ENCODE measurements at places on chromosomes 11 and 22. TPM values are rescaled to one million over a fixed set of nuclear protein-coding genes. Genes with fewer than 3 reads are reported as not detected.

- no peak for DNase-seq
These were observed 134.6 kb downstream of the CHST1 start for GRCh38 chr11:45530776-45531175.

GRCh38 chr11:128828350-128828749 is 38.7 kb downstream of the KCNJ1 start:
- DNase-seq, result no peak

DNA sequence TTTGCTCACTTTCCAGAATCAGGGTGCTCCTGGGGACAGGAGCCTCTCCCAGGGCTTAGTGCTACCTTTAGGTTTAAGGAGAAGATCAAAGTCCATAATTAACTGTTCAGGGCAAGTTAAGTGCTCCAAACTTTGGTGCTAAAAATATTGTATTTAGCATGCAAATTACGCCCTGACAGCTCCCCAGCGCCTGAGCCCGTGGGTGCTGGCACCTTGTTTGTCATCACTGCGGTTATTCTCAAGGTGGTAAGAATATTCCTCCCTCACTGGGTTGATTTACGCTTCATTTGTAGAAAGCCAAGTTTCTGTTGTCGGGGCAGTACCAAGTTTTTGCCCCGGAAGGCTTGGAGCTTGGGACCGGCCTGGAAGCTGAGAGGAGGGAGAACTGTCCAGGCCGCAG is 21.3 kb downstream of the ANKK1 start:
- no peak for DNase-seq

DNA sequence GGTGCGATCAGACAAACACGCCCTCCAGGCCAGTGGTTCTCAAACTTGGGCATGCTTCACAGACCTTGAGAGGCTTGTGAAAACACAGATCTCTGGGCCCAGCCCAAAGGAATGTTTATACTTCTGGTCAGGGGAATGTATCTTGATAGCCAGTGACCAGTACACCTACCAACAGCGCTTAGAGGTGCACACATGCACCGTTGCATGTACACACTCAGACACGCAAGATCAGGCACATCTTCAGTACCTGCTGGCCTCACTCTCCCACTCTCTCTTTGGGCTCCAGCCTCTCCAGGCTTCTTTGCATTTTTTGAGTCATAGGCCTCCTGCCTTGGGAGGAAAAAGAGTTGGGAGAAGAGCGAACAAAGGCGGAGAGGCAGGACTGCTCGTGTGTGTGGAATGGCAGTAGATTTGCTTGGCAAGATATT is 11.7 kb upstream of the FXYD6 start:
- no peak for DNase-seq

DNA sequence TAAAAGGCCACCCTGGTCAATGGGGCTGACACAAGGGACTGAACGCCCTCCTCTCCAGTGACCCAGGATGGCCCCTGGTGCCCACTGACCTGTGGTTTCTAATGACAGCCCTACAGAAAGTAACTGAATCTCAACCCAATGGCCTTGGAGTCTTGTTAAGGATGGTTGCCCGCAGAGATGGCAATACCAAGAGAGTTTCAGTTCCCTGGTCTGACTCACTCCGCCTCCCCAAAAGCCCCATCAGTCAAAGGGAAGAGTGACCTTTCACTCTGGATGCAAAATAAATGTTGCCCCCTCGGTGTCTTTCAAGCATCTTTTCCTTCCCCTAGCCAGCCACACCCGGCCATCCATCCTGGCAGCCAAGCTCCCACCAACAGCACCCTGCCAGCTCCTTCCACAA is 57.7 kb upstream of the ISX start:
- no peak for DNase-seq

- no peak for DNase-seq
These were observed 27.0 kb upstream of the SLC5A1 start for GRCh38 chr22:32016081-32016480.

DNA sequence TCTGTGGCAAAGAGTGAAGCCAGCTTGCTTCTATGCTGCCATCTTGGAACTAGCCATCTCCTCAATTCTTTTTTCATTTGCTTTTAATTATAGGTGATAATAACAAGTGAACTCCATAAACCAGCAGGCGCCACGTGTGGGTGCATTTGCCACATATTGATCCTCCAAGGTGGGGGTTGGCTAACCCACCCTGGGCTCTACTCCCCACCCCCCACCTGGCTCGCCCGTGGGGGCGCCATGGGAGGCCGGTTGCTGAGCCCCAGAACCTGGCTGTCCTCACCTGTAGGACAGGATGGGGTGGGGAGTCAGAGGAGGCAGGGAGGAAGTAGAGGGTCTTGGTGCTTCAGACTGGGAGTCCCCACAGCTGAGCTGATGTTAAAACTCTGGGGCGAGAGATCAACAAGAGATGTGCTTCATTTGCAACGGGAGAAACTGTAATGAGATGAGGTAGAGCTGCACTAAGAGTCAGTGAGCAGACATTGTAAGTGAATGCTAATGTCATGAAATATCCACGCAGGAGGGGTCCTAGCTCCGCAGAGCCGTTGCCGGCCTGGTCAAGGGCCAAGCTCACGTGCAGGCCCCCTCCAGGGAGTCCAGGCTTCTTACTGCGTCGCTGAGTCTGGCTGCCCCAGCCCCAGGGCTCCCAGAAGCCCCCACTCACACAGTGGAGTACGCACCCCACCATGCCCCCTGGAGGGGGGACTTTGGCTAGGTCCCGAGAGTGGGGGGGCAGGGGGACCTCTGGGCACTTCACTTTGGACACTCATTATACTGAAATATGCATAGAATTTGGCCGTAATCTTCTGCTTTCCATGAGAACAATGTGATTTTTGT is 59.4 kb downstream of the BRD1 start:
- no peak for DNase-seq

- DNase-seq, result no peak
These were observed 32.5 kb downstream of the NOX4 start for GRCh38 chr11:89458716-89459115.

DNA sequence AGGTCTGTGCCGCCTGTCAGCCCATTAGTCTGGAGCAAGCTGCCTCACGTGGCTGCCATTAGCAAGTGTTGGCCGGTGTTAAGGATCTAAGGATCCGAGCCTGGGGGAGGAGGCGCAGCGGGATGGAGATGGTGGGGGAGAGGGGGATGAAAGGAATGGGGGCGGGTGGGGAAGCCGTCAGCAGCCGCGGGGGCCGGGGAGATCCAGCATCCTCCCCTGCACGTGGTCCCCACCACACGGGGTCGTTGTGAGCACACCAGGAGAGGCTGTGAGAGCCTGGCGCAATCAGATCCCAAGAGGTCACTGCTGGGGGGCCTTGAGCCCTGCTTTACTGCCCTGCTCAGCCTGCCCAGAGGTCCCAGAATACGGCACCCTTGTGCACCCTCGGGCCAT is 7.3 kb downstream of the CABP7 start:
- no peak for DNase-seq

- DNase-seq, result peak; percentile 31
These were observed 773 bp upstream of the PATL1 start for GRCh38 chr11:59669611-59670009.

DNA sequence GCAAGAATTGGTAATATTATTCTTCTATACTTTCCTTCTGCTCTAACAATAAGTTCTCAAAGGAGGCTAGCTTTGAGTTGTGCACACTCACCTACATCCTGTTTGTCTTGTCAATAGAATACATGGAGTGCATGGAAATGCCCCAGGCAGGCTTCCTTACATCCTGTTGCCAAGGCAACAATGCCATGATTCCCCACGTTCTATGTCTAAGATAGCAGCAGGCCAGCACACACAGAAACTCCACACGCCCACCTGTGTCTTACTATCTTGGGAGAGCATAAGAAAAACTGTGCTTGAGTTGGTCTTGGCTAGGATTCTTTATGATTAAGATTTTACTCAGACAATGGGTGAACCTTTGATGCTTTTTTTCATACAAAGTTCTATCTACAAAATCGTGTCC is 379.2 kb downstream of the AASDHPPT start:
- no peak for DNase-seq

DNA sequence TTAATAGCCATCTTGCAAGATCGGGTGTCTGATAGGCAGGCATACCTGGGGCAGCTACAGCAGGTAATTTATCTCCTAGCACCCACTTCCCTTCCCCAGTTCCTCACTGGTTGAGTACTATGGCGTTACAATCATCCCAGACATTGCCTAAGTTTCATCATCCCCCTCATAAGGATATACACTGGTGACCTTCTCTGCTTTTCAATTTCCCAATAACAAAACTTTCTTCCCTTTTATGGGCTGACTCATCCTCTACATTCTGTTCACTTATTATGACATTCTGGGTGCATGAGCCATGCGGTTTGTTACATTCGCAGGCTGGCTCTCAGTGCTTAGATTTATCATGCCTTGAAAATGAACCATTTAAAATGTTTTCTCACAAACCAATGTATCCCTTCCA is 5.0 kb upstream of the MRPL11 start:
- DNase-seq, result no peak

- DNase-seq, result no peak
These were observed 126.4 kb downstream of the SEZ6L start for GRCh38 chr22:26295563-26296126.

DNA sequence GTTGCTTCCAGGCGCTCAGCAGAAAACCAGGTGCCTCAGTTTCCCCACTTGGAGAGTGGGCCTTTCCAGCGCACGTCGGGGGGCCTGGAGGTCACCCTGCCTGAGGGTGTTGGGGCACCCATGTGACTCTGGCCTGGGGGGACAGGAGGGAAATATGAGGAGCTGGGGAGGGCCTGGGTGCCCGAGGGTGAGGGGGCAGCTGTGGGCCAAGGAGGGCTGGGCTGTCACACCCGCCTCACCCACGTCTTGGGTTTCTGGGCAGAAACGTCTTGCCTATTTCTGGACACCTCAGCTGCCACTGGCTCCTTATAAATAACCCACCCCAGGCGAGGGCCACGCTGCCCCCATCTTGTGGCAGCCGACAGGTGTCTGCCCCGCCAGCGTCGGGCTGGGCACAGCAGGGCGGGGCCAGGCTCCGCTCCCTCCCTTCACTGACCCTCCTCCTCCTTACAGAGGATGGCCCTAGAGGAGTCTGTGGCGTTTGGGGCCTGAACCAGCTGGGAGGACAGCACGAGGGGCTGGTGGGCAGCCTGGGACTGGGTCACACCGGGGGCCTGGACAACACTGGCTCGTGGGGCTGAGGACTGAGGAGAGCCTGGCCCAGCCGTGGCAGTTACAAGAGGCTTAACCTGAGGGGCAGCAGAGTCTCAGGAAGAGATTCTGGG is 1.5 kb downstream of the TNNT3 start:
- no peak for DNase-seq

DNA sequence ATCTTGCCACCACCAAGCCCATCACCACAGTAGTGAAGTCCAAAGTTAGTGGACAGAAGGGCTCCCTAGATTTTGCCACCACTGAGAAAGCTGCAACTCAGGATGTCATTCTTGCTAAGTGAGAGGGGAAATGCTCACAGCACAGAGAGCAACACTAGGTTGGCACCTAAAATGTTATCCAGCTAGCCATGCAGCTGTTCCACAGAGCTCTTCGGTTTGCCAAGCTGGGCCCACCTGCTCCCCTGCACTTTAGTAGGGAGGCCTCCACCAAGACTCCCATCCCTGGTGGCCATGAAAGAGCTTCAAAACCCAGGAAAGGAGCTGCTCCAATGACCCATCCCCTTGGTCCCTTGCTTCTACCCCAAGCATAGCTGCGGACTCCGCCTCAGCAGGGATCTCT is 63.8 kb downstream of the TRIM29 start:
- DNase-seq, result no peak

The POU2AF2 gene
- not detected for total RNA-seq

The MUC15 gene
- not detected for total RNA-seq

The MGAT3 gene
- 4.0 TPM for total RNA-seq

The FXYD6 gene
- total RNA-seq, result 40.2 TPM

Measured in heart right ventricle (tissue), 16 donors.